ENCODE measurements at places on chromosomes 1 and 21. TPM values are rescaled to one million over a fixed set of nuclear protein-coding genes. Genes with fewer than 3 reads are reported as not detected.
A peak's percentile ranks its signal among the peaks of the same experiment; 100 is the strongest.

The ATP1B1 gene
- total RNA-seq, result 88.6 TPM

GRCh38 chr1:14824314-14824915 is 225.9 kb downstream of the KAZN start:
- H3K27me3 ChIP-seq, result no peaks in the 10 kb centered on the region
- no peaks in the 10 kb centered on the region for H3K4me1 ChIP-seq
- H3K27ac ChIP-seq, result no peak overlapping the region
- no peaks in the 10 kb centered on the region for H3K36me3 ChIP-seq
- no peak overlapping the region for H3K4me3 ChIP-seq

- peaks cover 99% of the 10 kb centered on the region for H3K4me1 ChIP-seq
- H3K4me3 ChIP-seq, result peak overlapping the region; percentile 27
- no peak for DNase-seq
- H3K27me3 ChIP-seq, result no peaks in the 10 kb centered on the region
- H3K27ac ChIP-seq, result peak overlapping the region; percentile 97
Observed at GRCh38 chr1:155970531-155971167, 7.7 kb downstream of the ARHGEF2 start.

DNA sequence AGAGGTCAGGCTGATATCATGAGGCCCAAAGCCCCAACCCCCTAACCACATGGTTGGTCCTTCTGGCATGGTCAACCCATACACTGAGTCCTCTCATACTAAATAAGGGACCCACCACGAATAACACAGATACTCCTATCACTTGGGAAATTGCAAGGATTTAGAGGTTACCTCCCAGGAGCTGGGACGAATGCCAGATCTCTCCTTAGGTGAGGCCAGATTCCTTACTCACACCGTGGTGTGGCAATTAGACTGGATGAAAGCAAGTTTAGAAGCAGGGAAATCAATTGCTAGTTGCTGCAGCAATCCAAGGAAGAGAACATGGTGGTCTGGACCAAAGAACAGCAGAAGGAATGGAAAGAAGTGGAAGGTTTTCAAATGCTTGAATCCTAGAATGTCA is 60.1 kb downstream of the IER5 start:
- no peak for DNase-seq
- H3K4me1 ChIP-seq, result peaks cover 26% of the 10 kb centered on the region
- no peak overlapping the region for H3K27ac ChIP-seq
- H3K4me3 ChIP-seq, result no peak overlapping the region
- H3K36me3 ChIP-seq, result no peaks in the 10 kb centered on the region

DNA sequence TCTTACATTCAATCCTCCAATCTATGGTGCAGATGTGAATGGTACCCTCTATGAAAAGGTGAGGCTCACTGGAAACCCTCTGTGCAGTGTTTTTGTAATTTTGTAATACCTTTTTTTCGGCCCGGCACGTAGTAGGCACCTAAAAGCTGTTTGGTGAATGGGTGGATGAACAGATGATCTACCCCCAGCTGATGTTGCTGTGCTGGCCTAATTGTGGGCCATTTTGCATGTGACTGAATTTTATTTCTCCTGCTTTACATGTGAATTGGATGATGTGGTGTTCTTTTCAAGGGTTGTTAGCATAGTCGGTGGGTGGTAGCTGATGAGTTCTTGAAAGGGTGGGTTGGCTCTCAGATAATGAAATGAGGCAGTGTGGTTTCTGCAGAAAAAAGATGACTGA is 10.4 kb downstream of the KDM4A start:
- no peak overlapping the region for H3K27ac ChIP-seq
- no peak for DNase-seq
- H3K27me3 ChIP-seq, result no peaks in the 10 kb centered on the region
- peaks cover 99% of the 10 kb centered on the region for H3K36me3 ChIP-seq

DNA sequence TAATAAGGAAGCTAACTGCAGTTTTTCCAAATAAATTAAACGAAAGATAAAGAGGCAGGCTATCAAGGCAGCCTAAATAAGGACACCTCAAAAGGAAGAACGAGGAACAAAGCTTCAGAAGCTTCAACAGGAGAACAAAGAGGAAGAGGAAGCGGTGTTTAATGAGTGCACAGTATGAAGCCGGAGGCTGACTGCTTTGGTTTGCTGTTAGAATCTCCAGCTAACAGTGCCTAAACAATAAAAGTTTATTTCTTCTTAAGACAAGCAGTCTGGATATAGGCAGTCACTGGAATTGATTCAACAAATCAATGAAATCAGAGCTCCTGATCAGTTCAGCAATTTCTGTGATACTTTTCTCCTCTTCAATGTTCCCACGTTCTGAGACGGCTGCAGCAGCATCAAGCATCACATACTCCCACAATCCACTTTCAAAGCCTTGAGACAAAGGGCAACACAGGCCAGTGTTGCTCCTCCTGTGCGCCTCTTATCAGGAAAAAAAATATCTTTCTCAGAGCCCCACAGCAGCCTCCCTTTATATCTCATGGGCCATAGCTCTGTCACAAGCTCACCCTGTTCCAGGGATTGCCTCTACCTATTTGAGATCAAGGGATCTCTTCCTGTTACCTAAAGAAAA is 365.6 kb upstream of the ST6GALNAC5 start:
- no peak overlapping the region for H3K4me3 ChIP-seq
- H3K27ac ChIP-seq, result no peak overlapping the region
- no peak for DNase-seq
- no peaks in the 10 kb centered on the region for H3K36me3 ChIP-seq
- H3K27me3 ChIP-seq, result no peaks in the 10 kb centered on the region

The OR6K3 gene
- total RNA-seq, result not detected

The CLCA1 gene
- total RNA-seq, result not detected

GRCh38 chr1:39283858-39284257 is 79.4 kb downstream of the MACF1 start:
- H3K36me3 ChIP-seq, result peaks cover 29% of the 10 kb centered on the region
- no peak for DNase-seq
- no peak overlapping the region for H3K27ac ChIP-seq
- no peak overlapping the region for H3K4me3 ChIP-seq
- peaks cover 44% of the 10 kb centered on the region for H3K4me1 ChIP-seq

The CCDC181 gene
- 0.80 TPM for total RNA-seq

The SFT2D2 gene
- 35.1 TPM for total RNA-seq

DNA sequence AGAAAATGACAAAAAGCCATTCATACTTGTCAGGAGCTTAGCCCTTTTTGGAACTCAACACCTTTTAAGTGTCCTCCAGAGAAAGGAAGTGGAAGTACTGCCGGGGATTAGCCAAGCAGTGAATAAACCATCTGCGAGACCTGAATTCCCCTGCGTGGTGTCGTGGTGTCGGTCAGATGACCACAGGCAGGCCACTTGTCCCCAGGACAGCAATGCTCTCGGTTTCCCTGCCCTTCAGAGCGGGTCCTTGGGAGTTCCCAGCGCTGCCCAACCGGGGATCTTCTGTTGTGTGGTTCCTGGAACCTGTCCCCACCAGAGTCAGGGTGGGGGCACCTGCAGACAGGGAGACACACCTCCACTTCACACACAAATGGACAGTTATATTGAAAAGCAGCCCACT is 9.2 kb downstream of the GPR157 start:
- H3K36me3 ChIP-seq, result no peaks in the 10 kb centered on the region
- no peaks in the 10 kb centered on the region for H3K4me1 ChIP-seq
- no peak for DNase-seq

The UQCRHL gene
- 1.3 TPM for total RNA-seq

The IGSF9 gene
- total RNA-seq, result not detected

DNA sequence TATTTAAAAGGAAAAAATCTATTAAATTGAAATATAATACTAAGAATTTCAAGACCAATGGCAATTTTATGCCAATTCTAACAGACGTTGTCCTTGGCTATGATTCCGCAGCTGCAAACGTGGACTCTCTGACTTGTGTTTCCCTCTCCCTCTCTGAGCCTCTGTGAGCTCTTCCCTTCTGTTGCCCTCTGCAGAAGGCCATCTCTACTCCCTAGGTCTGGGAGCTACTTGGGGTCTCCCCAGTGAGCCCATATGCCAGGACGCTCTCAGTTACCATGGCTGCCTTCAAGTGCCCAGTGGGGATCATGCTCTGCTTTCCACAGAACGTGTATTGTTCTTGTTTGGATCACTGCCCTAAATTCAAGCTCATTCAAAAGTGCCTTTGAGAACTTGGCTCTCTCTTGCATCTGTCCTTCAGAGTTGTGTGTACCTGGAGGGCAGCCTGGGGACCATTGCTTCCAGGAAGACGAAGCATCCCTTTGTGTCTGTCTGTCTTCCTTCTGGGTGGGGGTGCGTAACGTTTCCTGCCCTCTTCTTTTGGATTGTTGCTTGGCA is 97.5 kb upstream of the TSPAN2 start:
- H3K27ac ChIP-seq, result no peak overlapping the region
- H3K4me1 ChIP-seq, result peaks cover 25% of the 10 kb centered on the region
- no peak overlapping the region for H3K4me3 ChIP-seq
- H3K27me3 ChIP-seq, result no peaks in the 10 kb centered on the region
- H3K36me3 ChIP-seq, result no peaks in the 10 kb centered on the region

The DISP1 gene
- 14.1 TPM for total RNA-seq

DNA sequence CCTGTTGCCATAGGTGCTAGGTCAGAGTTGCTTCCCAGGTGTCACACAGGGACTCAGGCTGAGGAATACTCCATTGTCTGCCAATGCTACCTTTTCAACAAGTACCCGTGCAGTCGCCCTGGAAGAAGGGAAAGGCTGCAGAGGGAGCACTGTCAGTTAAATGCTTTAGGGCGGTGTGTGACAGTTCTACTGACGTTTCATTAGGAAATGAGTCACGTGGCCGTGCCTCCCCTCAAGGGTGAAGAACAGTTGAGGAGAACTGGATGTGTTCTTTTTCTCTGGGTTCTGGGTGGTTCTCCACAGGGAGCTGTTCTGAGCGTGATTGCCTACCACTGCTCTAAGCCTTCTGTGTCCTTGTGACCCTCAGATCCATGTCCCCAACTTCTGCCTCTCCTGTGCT is 197.6 kb downstream of the CACNA1E start:
- no peak overlapping the region for H3K4me3 ChIP-seq
- H3K36me3 ChIP-seq, result no peaks in the 10 kb centered on the region
- H3K27ac ChIP-seq, result no peak overlapping the region
- no peak for DNase-seq
- H3K4me1 ChIP-seq, result no peaks in the 10 kb centered on the region

The PHLDA3 gene
- 129 TPM for total RNA-seq

DNA sequence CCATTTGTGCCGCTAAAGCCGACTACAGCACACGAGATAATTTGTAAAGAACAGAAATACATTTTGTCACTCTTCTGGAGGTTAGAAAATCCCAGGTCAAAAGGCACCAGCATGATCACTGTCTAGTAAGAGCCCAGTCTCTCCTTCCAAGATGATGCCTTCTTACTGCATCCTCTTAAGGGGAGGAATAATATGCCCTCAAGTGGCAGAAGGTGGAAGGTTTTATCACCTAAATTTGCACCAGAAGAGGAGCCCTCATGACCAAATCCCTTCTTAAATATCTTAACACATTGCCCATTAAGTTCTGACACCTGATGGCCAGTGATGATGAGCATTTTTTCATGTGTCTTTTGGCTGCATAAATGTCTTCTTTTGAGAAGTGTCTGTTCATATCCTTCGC is 326.7 kb upstream of the RGS18 start:
- no peak overlapping the region for H3K27ac ChIP-seq
- H3K4me3 ChIP-seq, result no peak overlapping the region
- H3K27me3 ChIP-seq, result no peaks in the 10 kb centered on the region
- no peak for DNase-seq
- no peaks in the 10 kb centered on the region for H3K4me1 ChIP-seq
- no peaks in the 10 kb centered on the region for H3K36me3 ChIP-seq

- no peak overlapping the region for H3K4me3 ChIP-seq
- H3K27ac ChIP-seq, result peak overlapping the region; percentile 92
- DNase-seq, result no peak
- H3K27me3 ChIP-seq, result no peaks in the 10 kb centered on the region
- no peaks in the 10 kb centered on the region for H3K36me3 ChIP-seq
Observed at GRCh38 chr1:19443326-19443725, 42.0 kb downstream of the CAPZB start.

DNA sequence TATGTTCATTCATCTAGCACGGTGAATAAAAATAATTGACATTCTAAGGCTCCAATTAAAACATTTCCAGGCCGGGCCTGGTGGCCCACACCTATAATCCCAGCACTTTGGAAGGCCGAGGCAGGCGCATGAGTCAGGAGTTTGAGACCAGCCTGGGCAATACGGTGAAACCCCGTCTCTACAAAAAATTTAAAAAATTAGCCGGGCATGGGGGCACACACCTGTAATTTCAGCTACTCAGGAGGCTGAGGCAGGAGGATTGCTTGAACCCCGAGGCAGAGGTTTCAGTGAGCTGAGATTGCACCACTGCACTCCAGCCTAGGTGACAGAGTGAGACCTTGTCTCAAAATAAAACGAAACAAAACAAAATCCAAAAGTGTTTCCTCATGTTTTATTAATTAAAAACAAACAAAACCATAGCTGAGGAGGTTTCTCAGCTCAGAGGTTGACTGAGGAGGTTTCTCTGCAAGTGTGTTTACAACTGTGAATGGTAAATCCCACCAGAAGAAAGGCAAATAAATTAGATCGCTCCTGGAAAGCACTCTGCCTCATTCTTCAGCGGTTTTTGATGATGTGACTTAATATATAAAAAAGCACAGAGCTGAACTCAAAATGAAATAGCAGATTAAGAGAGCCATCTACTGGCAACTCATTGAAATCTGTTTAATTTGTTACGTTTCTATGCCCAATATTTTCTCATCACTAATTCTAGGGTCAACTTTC is 37.7 kb upstream of the ATG4C start:
- H3K27ac ChIP-seq, result no peak overlapping the region
- H3K36me3 ChIP-seq, result no peaks in the 10 kb centered on the region
- DNase-seq, result no peak
- H3K27me3 ChIP-seq, result no peaks in the 10 kb centered on the region
- peaks cover 24% of the 10 kb centered on the region for H3K4me1 ChIP-seq

The C1QB gene
- 279 TPM for total RNA-seq

The CYP4A22 gene
- not detected for total RNA-seq

The ACTL8 gene
- not detected for total RNA-seq

DNA sequence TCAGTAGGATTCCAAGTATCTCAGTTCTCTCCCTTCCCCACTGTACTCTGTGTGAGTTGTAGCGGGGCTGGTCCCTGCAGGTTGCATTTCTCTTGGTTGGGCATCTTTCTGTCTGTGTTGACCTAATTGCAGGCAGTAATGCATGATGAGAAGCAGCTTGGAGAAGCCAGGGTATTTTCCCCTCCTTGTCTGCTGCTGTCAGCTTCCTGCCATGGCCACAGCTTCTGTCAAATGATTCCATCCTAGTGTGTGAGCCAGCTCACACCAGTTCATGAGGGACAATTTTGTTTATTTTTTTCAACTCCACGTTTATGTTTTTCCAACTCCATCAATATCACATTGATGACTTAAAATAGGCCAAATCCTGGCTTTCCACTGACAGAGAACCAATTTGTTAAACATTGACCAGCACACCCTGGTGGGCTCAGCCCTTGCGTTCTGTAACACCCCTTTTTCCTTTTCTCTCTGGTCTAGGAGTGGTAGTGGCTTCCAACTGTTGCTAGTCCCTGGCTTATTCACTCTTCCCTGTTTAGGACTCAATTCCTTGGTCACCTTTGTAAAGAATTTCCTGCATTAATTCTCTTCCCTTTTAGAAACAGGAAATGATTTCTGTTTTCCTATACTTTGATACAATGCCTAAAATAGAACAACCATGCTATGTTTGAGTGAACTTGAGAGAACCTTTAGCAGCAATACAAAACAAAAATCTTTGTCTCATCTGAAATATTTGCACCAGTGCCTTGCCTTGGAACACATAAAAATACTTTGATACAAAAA is 44.9 kb upstream of the APOBEC4 start:
- no peak for DNase-seq
- H3K4me1 ChIP-seq, result no peaks in the 10 kb centered on the region
- H3K27me3 ChIP-seq, result no peaks in the 10 kb centered on the region
- no peaks in the 10 kb centered on the region for H3K36me3 ChIP-seq
- no peak overlapping the region for H3K27ac ChIP-seq

The SDC3 gene
- 101 TPM for total RNA-seq

- H3K27ac ChIP-seq, result no peak overlapping the region
- H3K36me3 ChIP-seq, result no peaks in the 10 kb centered on the region
- peaks cover 6% of the 10 kb centered on the region for H3K4me1 ChIP-seq
- no peaks in the 10 kb centered on the region for H3K27me3 ChIP-seq
Observed at GRCh38 chr1:169572187-169572586, 14.1 kb downstream of the F5 start.

Measured in esophagus muscularis mucosa (tissue), 4 donors.